ENCODE measurements at places on chromosomes 7 and 10.

DNA sequence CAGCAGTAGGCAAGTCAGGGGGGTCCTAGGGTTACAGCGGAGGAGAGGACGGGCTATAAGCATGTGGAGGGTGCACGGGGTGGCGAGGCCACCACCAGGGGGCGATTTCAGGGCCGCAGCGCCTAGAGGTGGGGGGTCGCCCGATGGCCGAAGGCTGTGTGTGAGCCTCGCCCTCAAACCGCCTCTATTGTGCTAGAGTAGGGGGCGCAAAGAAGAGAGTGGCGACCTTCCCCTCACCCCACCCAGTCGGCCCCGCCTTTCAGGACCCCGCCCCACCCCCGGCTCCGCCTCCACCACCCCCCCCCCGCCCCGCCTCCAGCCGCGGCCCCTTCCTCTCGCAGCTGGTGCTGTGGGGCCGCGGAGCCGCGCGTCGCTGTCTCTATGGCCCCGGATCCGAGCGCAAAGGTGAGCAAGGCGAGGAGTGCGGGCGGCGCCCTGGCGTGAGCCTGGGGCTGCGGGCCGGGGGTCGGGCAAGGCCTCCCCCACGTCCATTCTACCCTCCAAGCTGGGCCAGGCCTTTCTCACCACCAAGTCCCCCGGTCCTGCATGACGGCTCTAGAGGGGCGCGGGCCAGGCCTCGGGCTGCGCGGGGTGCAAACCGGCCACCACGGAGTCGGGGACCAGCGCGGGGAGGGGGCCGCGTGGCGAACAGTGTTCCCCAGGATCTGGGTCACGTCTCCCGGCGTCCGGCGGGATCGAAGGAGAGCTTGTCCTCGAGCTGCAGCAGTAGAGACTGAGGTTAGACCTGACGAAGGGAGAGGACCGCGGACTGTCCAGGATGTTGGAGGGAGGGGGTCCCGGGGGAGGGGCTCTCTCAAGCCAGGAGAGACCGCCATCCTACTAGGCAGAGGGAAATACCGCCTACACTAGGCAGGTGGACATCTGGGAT is at the start of gene SEMA4G:
Gene SEMA4G, plus strand, starts transcription at position 318 of the 889 bp plus-strand sequence. CDS start 3,409 bp downstream, outside the sequence.
- no peak for DNase-seq

DNA sequence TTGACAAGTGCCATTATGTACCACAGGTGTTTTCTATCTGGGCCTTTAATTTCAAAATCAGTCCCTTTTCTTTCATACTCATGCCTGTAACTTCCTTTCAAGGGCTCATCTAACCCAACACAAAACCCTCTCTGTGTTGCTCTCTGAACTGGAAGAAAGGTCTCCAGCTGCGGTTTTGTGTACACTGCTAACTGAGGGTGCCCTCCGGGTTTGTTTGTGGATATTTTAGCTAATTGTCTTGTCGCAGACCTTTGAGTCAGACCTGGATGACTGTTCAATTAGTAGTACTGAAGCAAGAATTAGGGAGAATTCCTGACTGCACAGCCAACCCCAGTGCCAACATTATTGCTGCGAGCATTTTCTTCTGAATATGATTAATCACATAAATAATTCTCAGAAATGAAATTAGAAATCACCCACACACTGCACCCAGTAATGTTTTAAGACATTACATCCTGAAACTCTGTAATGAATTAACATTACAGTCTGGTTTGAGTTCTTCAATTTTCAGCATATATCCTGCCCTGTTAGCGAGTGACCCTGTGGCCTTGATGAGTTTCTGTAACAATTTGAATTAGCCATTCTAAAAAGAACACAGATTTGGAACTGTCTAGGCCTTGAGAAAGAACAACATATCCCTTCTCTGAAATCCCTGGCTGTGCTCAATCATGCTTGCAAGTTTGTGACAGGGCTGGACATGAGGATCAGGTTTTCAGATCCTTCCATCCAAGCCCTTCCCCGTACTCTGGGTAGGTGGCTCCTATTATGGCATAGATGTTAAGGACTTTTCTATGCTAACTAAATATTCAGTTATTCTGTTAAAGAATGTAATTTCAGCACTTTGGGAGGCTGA is 460.1 kb downstream of the PLXDC2 start:
- no peak for DNase-seq

DNA sequence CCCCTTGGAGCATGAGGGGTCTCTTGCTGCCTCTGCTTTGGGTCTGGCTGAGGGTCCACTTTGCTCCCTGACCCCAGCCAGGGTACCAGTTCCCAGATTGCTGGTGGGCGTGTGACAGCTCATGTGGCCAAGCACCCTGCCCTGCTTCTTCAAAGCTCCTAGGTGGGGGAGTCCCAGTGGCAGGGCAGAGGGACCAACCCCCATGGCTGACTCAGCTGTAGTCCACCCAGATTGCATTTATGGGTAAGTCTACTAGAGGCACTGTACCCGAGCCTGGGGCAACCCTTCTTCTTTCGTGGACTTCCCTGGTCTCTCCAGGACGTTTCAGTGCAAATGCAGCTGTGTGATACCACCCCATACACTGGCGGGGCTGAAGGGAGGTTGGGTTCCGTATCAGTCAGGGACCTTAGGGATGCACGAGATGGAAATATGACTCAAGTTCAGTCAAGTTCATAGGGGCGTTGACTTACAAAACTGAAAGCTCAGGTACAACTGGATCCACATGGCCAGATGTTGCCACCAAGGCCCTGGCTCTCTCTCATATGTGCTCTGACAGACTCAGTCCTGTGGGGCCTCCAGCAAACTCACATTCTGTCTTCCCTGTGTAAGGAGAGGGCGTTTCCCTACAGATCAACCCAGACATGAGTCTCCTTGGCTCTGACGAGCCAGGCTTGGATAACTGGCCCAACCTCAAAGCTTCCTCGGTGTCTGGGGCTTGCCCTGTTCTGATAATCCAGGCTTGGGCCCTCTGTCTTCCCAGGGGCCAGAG is 13.6 kb downstream of the PTPRE start:
- DNase-seq, result no peak

GRCh38 chr10:129495698-129496097 is 28.7 kb downstream of the MGMT start:
- DNase-seq, result no peak

DNA sequence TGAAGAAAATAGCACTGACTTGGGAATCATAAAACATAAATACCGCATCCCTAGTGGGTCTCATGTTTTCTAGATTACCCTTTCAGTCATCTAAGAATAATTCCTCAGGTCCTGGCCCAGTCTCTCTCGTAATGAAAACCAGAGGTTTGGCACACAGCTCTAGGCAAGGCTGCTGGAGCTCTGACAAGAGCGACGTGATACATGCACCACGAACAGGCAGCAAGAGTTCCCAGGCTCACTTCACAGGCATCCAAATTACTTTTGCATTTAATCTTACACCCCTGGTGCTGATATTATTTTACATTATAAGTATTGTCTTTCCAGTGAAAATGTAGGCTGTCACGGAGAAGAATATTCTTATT is 105.2 kb downstream of the THSD7A start:
- DNase-seq, result no peak

- DNase-seq, result no peak
These were observed 13.1 kb upstream of the SLC35B4 start for GRCh38 chr7:134329614-134330346.

- DNase-seq, result peak; percentile 12
These were observed 1.8 kb downstream of the PARP12 start for GRCh38 chr7:140060788-140061606.

GRCh38 chr7:157458254-157458633 is 121.4 kb downstream of the DNAJB6 start:
- no peak for DNase-seq

GRCh38 chr10:77139252-77140160 is 498.1 kb downstream of the KCNMA1 start:
- DNase-seq, result no peak

GRCh38 chr7:67484244-67484751 is 487.7 kb downstream of the TYW1 start:
- DNase-seq, result peak; percentile 33

GRCh38 chr7:4880218-4880617 is 3.3 kb downstream of the RADIL start:
- DNase-seq, result no peak

DNA sequence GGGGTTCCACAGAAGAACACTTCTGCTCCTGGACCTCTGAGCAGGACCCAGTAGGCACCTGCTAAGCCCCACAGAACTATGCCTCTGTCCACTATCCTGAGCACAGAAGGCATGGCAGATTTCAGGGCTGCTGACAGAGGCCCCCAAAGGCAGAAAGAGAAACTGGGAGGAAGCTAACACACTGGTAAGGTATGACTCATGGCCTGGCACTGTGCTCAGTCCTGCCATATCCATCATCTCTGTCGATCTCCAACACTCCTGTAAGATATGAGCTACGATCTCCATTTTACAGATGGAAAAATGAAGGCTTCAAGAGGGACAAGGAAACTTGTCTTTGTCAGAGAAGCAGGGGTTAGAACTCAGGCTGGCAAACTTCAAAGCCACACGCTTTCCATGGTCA is 62.2 kb downstream of the GRID1 start:
- DNase-seq, result no peak

DNA sequence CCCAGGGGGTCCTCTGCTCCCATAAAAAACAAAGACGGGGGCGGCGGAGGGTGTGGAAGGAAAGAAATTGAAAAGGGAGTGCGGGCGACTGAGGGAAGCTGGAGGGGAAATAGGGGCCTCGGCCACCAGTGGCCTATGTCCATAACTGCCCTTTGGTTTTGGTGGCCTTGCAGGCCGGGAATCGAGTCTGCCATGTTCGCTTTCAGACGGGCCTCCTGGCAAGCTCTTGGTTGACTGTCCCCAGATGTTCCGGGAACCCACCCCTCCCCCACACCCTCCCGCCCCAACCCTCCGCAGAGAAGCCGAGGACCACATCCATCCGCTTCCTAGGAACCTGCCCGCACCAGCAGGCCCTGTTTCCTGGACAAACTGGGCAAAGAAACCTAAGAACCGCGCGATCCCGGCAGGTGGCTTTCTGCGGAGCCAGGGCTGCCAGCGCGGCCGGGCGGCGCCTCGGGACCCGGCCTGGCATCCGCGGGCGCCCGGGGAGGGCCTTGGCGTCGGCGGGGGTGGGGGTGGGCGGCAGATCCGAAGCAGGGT is 20.0 kb upstream of the GATA3 start:
- DNase-seq, result no peak

DNA sequence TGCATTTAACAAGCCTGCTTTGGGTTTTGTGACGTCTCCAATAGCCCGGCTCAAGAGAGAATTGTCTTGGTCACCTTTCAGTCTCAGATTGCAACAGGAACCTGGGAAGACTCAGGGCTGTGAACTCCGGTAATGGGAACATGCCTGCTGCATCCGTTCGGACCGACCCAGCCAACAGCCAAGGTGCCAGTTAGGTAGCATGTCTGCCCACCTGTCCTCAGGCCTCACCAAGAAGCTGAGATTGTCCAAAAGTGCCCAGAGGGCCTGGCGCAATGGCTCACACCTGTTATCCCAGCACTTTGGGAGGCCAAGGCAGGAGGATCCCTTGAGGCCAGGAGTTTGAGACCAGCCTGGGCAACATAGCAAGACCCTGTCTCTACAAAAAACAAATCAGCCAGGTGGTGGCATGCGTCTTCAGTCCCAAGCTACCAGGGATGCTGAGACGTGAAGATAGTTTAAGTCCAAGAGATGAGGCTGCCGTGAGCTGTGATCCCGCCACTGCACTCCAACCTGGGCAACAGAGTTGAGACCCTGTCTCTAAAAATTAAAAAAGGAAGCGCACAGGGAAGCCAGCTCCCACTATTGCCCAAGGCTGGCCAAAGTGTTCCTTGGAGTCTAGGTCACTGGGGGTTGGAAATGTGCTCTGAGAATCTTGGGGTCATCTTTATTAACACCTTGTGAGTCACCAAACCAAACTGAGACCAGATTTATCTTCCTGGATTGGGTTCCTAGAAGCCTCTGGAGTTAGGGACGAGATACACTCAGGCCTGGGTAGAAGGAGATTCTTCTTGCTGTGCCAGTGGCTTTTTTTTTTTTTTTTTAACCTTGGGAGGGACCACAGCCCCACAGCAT is 26.9 kb downstream of the BAG3 start:
- no peak for DNase-seq

DNA sequence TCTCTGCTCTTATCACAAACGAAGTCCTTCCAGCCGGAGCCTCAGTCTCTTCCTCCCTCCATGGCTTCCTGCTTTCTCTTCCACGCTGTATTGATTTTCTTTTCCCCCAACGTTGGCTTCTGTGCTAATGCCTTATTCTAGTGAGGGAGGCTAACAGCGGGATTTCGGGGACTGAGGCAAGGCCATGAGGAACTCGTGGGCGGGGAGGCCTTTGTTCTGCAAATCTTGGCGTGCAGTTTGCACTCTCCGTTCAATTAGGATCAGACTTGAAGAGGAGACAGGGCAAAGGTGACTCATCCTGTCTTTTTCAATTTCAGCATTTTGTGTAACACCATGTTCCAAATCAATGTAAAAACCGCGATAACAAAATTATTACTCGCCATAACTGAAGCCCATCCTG is 25.3 kb downstream of the EN2 start:
- no peak for DNase-seq

- no peak for DNase-seq
These were observed 124.5 kb downstream of the PRPF18 start for GRCh38 chr10:13711291-13711690.

DNA sequence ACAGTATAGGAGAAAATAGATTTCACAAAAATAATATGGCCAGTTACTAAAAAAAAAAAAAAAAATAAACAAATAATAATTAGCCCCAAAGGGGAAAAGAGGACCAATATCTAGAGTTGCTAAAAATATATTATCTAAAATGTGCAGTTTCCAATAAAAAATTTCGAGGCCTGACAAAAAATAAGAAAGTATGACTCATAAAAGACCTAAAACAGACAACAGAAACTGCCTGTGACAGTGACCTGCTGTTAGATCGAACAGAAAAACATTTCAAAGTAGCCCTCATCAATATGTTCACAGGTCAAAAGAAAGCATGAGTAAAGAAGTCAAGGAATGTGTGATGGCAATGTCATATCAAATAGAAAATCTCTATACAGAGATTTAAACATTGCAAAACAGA is 11.8 kb upstream of the TSPAN12 start:
- no peak for DNase-seq

- DNase-seq, result no peak
These were observed 6.5 kb downstream of the CABCOCO1 start for GRCh38 chr10:61669161-61669725.

DNA sequence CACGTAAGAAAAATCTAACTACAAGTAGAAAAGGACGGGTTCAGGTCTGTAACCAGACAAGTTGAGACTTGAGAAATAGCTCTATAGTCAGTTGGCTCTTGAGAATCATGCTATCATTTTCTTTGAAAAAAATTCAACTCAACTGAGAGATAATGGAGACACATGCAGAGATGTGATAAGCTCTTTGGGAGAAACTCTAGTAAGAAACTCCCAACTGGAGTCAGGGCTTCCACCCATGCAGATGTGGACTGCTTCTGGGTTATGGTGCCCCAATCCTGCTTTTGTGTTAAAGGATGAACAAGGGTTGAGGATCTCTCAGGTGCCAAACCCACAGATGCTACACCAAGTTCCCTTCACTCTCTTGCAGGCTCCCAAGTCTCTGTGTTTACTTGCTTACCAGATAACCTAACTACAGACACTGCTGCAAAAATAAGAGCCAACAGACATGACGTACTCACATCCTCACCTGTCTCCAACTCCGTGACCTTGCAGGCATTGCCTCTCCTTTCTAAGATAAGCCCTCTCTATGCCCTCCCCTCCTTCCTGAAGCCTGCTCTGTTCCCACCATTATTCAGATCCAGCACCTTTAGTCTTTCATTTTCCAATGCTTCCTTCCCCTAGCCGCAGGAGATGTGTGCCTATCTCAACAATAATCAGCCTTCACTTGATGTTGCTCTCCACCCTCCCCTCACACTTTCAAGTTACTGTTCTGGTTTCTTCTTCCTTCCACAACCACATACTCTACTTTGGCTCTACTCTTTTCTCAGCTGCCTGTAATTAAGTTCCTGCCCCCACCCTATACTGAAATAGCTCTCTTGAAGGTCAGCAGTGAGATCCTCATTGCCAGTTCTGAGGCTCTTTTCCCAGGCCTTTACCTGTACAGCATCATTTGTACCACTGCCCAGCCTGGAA is 130.0 kb downstream of the ICA1 start:
- no peak for DNase-seq

Data from NCI-H2107 (cell line).